ENCODE measurements at places on chromosomes 1 and 21. TPM values are rescaled to one million over a fixed set of nuclear protein-coding genes. Genes with fewer than 3 reads are reported as not detected.

SH3D21 gene
- total RNA-seq = 7.1 TPM

FCAMR gene
- total RNA-seq = not detected

SLC6A17 gene
- total RNA-seq = not detected

CBS gene
- 18.2 TPM for total RNA-seq

NT5C1A gene
- 8.9 TPM for total RNA-seq

- no peaks in the 10 kb centered on the region for H3K27me3 ChIP-seq
- H3K27ac ChIP-seq = no peak overlapping the region
- H3K4me3 ChIP-seq = no peak overlapping the region
- no peaks in the 10 kb centered on the region for H3K4me1 ChIP-seq
Observed at GRCh38 chr21:15669247-15669646, 60.5 kb upstream of the USP25 start.

DNA sequence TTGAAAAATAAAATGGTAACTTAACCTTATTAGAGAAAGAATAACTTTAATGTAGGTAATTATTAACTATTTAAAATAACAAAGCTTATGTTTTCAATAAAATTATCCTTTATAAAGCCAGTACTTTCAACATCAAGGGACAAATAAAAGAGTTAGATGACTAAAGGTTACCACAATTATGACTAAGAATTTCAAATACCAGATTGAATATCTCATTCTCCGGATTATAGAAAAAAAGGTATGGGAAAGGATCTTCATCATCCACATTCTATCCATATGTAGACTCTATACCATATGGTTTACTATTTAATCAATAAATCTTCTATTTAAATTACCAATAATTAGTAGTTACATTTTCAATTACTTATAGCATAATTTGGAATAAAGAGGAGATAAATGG lies 62.8 kb downstream of the TOR3A start:
- no peak overlapping the region for H3K27ac ChIP-seq
- no peaks in the 10 kb centered on the region for H3K27me3 ChIP-seq
- peaks cover 30% of the 10 kb centered on the region for H3K4me1 ChIP-seq
- no peak for DNase-seq
- H3K36me3 ChIP-seq = no peaks in the 10 kb centered on the region

DNA sequence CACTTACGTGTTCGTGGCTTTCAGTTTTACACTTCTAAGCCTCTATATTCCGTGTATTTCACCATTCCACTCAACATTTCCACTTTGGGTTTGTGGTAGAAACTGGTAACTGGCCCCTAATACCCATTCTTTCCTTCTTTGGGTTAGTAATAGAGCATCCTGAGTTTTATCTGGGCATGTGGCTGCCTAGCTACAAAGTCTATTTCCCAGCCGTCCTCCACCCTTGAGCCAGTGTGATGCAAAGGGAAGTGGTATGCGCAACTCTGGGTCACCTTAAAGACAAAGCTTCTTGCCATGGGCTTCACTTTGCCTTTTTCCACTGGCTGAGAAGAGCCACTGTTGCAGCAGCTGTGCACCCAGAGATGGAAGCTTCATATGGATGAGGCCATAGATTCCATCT lies 73.9 kb downstream of the LAMC2 start:
- DNase-seq = no peak
- no peak overlapping the region for H3K4me3 ChIP-seq
- H3K36me3 ChIP-seq = no peaks in the 10 kb centered on the region
- no peaks in the 10 kb centered on the region for H3K27me3 ChIP-seq

DNA sequence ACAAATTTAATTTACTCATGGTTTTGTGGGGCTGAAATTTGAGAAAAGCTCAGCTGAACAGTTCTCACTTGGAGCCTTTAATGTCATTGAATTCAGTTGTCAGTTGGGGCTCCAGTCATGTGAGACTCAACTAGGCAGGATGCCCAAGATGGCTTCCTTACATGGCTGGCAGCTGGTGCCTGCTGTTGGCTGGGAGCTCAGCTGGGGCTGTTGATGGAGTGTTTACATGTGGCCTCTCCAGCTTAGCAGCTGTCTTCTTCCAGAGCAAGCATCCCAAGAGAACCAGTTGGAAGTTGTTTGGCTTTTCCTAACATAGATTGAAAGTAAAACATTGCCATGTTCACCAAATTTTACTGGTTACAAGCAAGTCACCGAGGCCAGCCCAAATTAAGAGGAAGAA lies 81.8 kb upstream of the KCNA3 start:
- no peak overlapping the region for H3K27ac ChIP-seq
- no peaks in the 10 kb centered on the region for H3K27me3 ChIP-seq
- no peaks in the 10 kb centered on the region for H3K4me1 ChIP-seq

DNA sequence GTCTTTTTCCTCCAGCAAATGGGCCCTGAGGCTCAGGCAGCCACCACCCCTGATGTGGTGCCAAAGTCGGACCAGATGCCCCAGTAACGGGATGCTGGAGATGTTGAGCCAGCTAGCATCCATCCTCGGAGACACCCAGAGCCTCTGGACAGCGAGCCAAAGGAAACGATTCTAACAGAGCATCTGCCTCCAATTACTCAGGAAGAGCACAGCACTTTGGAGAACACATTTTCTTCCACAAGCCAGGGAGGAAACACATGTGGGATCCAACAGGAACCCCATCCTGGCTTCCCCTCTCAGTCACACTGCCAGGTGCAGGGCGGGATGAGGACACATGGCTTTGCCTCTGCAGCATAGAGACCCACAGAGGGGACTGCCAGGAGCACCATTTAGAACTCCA lies 44.9 kb downstream of the C1orf198 start:
- H3K4me1 ChIP-seq = peaks cover 11% of the 10 kb centered on the region
- H3K36me3 ChIP-seq = no peaks in the 10 kb centered on the region
- H3K4me3 ChIP-seq = no peak overlapping the region
- no peak for DNase-seq

DNA sequence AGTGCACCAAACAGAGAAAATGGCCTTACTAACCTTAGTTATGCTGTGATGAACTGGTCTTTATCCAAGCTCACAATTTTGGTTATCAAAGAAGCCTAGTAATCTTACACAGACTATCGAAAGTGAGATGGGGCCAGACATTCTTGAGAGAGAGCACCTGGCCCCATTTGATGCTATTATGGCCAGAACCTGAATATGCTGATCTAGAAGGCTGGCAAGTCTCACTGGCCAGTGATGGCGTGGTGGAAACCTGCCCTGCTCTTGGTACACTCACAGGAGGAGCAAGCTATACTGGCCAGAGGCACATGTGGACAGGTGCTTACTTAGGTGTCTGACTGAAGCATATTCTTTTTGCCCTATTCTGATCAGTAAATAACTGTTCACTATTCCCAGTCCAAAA lies 357.8 kb upstream of the ZRANB2 start:
- DNase-seq = no peak
- no peak overlapping the region for H3K27ac ChIP-seq
- H3K4me3 ChIP-seq = no peak overlapping the region
- H3K27me3 ChIP-seq = no peaks in the 10 kb centered on the region

DNA sequence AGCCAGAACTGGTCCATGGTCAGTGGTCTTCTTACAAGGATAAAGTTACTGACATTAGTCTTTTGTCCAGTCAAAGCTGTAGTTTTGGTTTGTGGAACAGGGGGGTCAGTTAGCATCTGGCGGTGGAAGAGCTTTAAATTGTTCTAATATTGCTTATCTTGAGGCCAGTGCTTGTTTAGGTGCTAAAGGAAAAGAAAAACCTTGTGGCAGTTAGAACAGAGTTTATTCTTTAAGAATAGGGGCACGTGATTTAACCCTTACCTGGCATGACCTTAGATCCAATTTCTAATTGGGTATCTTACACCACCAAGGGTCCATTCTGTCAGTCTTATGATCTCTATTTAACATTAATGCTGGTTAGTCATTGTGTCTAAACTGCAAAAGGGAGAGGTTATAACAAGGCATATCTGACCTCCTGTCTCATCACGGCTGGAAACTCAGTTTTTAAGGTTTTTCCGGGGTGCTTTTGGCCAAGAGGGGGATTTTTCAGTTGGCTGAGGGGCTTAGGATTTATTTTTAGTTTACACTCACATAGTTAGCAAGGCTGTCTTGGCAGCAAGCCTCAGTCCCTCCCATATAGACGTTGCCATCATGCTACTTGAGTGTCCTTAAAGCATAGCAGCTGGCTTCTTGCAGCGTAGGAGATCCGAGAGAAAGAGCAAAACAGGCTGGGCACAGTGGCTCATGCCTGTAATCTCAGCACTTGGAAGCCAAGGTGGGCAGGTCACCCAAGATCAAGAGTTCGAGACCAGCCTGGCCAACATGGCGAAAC lies 60.1 kb upstream of the FAM89A start:
- no peak overlapping the region for H3K4me3 ChIP-seq
- no peaks in the 10 kb centered on the region for H3K27me3 ChIP-seq
- no peaks in the 10 kb centered on the region for H3K36me3 ChIP-seq
- no peak overlapping the region for H3K27ac ChIP-seq
- no peaks in the 10 kb centered on the region for H3K4me1 ChIP-seq

All from left lung (tissue), 14 donors.